ENCODE measurements at places on chromosomes 7 and 10. TPM values are rescaled to one million over a fixed set of nuclear protein-coding genes. Genes with fewer than 3 reads are reported as not detected.

- no peak for DNase-seq
Observed at GRCh38 chr10:25824050-25824449, 110.0 kb upstream of the MYO3A start.

GRCh38 chr10:79229071-79229541 lies 118.2 kb upstream of the PPIF start:
- DNase-seq, result no peak

DNA sequence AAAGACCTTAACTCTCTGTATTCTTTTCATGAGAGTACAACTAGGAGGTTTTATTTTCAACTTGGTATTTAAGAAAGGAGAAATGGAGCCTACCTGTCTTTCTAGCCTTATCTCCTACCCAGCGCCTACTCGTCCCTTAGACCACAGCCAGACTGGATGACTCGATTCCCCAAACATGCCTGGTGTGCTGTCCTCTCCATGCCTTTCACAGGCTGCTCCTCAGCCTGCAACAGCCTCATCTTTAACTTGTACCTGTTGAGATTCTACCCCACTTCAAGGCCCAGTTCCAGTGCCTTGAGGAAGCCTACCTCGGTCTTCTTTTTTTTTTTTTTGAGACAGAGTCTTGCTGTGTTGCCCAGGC lies 29.4 kb downstream of the CPA1 start:
- DNase-seq, result no peak

GRCh38 chr10:71805776-71806703 lies 32.7 kb upstream of the VSIR start:
- DNase-seq, result peak; percentile 82

GRCh38 chr10:109913306-109913892 lies 9.9 kb downstream of the XPNPEP1 start:
- DNase-seq, result no peak

GIMAP6 gene
- 31.7 TPM for total RNA-seq

ASAH2B gene
- total RNA-seq, result 2.9 TPM

FGFR2 gene
- 13.1 TPM for total RNA-seq

Data from aorta (tissue), 5 donors.